Endothelial cell of umbilical vein (primary cell): ENCODE measurements at places on chromosomes 13 and 19.

- H3K27me3 ChIP-seq = no peaks in the 10 kb centered on the region
- peaks cover 9% of the 10 kb centered on the region for H3K4me1 ChIP-seq
- H3K36me3 ChIP-seq = no peaks in the 10 kb centered on the region
- DNase-seq = peak; percentile 75
- H3K27ac ChIP-seq = no peak overlapping the region
- H3K4me3 ChIP-seq = no peak overlapping the region
Measured at GRCh38 chr13:99432609-99433542, 68.4 kb upstream of the TM9SF2 start.

GRCh38 chr13:97256343-97256783 lies 34.2 kb downstream of the MBNL2 start:
- DNase-seq = peak; percentile 97
- H3K4me3 ChIP-seq = no peak overlapping the region
- no peaks in the 10 kb centered on the region for H3K27me3 ChIP-seq
- peak overlapping the region; percentile 98 for H3K27ac ChIP-seq

- peaks cover 10% of the 10 kb centered on the region for H3K36me3 ChIP-seq
- peaks cover 3% of the 10 kb centered on the region for H3K4me1 ChIP-seq
- H3K27ac ChIP-seq = no peak overlapping the region
- no peak for DNase-seq
Measured at GRCh38 chr19:7933828-7934725, 8.1 kb upstream of the CTXN1 start.

GRCh38 chr19:45440873-45441654 lies 17.3 kb upstream of the ERCC1 start:
- H3K36me3 ChIP-seq = no peaks in the 10 kb centered on the region
- no peak overlapping the region for H3K4me3 ChIP-seq
- no peaks in the 10 kb centered on the region for H3K27me3 ChIP-seq

- peak overlapping the region; percentile 100 for H3K27ac ChIP-seq
- peak; percentile 61 for DNase-seq
- H3K27me3 ChIP-seq = no peaks in the 10 kb centered on the region
- H3K36me3 ChIP-seq = no peaks in the 10 kb centered on the region
- H3K4me1 ChIP-seq = peaks cover 76% of the 10 kb centered on the region
Measured at GRCh38 chr19:6060600-6061375, 49.5 kb downstream of the RFX2 start.
